ENCODE measurements at places on chromosomes 6 and 20. TPM values are rescaled to one million over a fixed set of nuclear protein-coding genes. Genes with fewer than 3 reads are reported as not detected.

DNA sequence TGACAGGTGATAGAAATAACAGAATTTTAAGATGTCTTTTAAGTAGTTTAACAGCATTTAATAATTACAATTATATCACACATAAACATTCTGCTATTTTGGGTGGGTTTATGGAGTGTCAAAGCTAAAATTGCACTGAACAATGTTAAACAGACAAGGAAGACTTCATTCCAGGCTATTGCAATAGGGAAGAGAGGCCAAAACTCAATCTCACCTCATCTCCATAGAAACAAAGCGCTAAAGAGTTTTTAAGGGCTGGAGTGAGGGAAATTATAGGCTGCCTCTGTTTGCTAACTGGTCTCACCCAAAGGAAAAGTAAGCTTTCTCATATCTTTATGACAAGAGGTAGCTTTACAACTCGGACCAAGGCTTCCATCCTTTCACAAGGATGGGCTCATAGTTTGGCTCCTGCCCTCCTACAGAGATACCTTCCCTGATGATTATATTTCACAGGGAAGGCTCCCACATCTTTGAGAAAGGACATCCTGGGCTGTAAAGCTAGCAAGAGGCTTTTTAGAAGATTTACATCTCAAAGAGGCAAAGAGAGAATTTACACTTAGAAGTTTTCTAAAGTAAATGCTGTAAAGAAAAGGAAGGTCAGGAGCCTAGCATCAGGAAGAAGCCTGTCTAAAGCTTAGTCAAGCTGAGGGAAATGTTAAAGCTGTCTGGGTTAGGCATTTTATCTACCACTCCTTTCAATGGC is 350.2 kb upstream of the IMPG1 start:
- DNase-seq: no peak

DNA sequence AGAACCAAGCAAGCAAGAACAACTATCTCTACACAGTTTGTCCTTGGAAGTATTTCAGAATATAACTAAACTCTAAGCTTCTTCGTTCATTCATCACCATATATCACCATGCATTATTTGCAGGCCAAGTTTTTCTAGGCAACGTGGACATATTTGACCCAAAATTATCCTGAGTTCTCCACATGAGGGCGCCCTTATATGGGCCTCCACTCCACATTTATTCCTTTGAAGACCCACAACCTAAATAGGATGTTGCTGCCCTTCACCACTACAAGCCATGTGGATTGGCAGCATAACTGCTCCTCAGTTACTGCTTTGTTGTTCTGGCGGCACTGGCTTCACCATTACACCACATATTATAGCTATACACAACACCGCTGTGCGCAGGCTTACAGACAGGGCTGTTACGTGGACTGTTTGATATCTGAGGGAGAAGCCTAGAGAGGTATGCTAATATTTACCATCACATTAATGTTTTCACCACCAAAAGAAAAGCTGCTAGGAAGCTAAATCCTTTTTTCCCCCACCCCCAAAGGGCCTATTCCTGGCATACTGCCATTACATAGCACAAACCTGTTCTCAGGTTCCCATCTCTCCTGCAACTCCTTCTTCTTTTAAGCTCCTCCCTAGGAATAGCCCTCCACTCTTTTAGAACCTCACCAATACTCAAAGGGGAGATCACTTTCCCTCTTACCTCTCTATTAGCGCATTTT is 411.7 kb downstream of the C6orf118 start:
- no peak for DNase-seq

DNA sequence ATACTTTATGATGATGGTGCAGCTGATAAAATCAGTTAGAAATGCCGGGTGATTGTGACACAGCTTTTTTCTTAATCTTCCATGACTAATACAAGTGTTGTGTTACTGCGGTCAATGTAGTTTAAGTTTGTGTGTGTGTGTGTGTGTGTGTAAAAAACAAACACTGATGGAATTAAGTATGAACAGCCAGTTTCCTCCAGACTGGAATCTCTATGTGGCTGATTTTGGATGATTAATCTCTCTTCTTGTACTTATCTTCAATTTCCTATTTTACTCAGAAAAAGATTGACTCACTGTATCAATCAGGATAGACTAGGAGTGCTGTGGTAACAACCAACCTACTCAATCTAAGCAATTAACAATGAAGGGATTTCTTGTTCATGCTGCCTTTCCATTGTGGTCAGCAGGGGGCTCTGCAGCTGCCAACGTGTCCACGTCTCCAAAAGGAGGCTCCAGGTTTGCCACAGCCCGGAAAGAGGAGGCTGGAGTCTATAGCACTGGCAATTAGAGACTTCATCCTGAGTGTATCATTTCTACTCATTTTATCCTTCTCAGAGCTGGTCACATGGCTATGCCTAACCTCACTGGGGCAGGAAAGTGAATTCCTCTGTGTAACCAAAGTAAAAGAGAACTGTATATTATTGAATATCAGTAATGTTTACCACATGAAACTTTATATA is 107.7 kb downstream of the CD109 start:
- no peak for DNase-seq

DNA sequence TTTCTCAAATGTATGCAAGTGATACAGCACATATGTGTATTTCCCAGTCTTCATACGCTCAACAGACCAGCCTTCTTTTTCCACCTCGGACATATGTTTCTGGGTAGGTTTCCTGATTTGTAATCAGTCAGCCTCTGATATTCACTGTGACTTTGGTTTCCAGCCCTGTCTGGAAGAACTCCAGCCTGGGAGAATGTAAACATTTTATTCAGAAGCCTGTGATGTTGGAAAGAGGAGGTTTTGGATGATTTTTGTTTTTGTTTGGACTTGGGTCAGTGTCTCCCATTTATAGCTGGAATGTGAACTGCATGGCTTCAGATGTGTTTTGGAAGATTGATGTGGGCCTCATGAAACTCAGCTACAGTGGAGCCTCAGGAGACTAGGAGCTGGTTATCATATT is 172.2 kb upstream of the CENPW start:
- no peak for DNase-seq

DNA sequence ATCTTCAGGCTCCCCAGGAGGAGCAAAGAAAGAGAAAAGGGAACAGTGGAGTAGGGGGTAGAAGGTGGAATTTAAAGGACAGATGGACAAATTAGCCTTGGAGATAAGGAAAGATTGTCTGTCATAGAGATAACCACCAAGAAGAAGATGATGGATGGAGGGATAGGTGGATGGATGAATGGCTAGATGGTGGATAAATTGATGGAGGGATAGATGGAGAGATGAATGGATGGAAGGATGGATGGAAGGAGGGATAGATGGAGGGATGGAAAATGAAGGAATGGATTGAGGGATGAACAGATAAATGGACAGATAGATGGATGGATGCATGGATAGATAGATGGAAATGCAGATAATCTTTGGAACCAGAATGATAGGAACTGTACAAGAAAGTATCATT is 102.8 kb downstream of the TNFAIP3 start:
- no peak for DNase-seq

- DNase-seq: no peak
Observed at GRCh38 chr6:81487489-81487888, 265.0 kb downstream of the TENT5A start.

- DNase-seq: no peak
Observed at GRCh38 chr20:11652128-11652527, 265.6 kb upstream of the BTBD3 start.

DNA sequence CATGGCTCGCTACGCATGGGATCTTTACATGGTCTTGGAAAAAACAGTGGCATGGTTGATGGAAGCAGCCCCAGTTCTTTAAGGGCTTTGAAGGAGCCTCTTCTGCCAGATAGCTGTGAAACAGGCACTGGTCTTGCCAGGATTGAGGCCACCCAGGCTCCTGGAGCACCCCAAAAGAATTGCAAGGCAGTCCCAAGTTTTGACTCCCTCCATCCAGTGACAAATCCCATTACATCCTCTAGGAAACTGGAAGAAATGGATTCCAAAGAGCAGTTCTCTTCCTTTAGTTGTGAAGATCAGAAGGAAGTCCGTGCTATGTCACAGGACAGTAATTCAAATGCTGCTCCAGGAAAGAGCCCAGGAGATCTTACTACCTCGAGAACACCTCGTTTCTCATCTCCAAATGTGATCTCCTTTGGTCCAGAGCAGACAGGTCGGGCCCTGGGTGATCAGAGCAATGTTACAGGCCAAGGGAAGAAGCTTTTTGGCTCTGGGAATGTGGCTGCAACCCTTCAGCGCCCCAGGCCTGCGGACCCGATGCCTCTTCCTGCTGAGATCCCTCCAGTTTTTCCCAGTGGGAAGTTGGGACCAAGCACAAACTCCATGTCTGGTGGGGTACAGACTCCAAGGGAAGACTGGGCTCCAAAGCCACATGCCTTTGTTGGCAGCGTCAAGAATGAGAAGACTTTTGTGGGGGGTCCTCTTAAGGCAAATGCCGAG is 78.2 kb downstream of the ASXL1 start:
- DNase-seq: no peak

DNA sequence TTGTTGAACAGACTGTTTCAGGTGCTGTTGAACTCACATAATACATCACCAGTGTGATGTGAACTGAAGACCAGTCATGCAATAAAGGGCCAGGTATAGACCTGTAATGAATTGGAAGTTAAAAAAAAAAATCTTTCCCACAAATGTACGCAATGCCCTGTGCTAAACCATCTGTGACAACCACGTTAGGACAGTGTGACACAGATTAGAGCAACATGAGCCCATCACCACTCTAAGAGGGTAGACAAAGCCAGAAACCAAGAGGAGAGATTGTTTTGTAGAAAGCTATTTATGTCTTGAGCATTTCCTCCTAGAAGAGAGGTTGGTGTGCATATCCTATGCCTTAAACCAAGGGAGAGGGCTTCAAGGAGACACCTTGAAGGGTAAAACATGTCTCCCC is 77.0 kb upstream of the BEND6 start:
- DNase-seq: no peak

DNA sequence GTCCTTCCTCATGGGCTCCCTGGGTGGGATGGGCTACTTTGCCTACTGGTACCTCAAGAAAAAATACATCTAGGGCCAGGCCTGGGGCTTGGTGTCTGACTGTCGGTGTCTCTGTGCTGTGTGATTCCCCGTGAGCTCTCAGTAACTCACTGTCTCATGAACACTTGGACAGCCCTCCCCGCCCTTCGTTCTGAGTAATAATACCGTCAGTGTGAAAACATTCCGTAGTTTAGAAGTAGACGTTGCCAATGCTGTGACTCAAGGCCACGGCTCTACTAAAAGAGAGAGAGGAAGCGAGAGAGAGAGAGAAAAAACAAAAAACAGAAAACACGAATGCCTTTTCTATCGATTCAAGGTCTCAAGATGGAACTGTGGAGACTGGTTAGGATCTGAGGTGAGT is 31.8 kb downstream of the FITM2 start:
- DNase-seq: no peak

DNA sequence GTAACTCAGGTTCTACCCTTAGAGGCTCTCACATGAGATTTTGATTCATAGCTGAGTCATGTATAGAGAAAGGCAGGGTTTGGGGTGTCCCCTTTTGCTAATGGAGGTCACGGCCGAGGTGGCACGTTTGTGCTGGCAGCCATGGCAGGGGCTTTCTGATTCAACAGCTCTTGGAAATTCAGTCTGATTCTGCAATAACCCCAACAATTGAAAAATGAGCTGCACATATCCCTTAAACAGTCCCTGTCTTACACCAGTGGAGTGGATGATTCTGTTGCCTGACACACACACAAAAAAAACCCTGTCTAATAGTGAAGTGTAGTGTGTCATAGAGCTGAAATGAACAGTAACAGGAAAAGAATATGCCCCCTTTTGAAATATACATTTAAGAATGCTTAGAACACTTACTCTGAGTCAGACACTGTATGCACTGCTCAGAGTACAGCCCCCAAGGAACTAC is 40.4 kb upstream of the ARG1 start:
- peak; percentile 82 for DNase-seq

DNA sequence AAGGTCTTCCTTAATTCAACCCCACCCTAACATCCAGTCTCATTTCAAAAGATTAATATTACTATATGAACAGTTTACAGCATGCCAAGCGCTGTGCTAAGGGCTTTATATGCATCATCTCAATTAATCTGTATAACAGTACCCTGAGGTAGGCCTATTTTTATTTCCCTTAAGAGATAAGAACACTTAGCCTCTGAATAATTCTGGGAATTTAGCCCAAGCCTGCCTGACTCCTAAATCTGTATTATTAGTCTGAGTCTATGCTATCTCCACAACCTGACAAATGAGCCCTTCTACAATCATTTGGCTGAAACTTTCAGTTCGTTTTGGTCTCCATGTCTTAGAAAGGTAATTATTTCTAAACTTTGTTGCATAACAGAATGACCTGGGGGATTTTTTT is 77.7 kb upstream of the SAMD5 start:
- DNase-seq: no peak

GRCh38 chr6:163333701-163334663 is 80.5 kb upstream of the QKI start:
- no peak for DNase-seq

GRCh38 chr6:145212813-145213212 is 522.5 kb downstream of the EPM2A start:
- DNase-seq: no peak

DNA sequence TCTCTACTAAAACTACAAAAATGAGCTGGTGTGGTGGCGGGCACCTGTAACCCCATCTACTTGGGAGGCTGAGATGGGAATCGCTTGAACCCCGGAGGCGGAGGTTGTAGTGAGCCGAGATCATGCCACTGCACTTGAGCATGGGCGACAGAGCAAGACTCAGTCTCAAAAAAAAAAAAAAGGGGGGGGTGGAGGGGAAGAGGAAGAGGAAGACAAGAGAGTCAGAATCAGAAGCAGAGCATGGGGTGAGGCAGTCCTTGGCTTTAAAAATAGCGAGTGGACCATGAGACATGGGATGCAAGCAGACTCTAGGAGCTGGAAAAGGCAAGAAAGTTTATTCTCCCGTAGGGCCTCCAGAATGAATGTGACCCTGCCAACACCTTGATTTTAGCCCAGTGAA is 3.9 kb upstream of the SLC9A8 start:
- no peak for DNase-seq

The NCOA3 gene
- total RNA-seq: 72.0 TPM

The SIRPG gene
- 28.5 TPM for total RNA-seq

The TREML2 gene
- total RNA-seq: 7.5 TPM

The CD40 gene
- 4.0 TPM for total RNA-seq

The KIAA0408 gene
- total RNA-seq: 6.0 TPM

The RBBP9 gene
- 15.9 TPM for total RNA-seq

The VWA7 gene
- 2.1 TPM for total RNA-seq

The PLCB4 gene
- total RNA-seq: not detected

The TNFRSF6B gene
- not detected for total RNA-seq

The MRAP2 gene
- not detected for total RNA-seq

The XKR7 gene
- total RNA-seq: not detected

The ID4 gene
- total RNA-seq: not detected

The LAMP5 gene
- total RNA-seq: not detected

The NKX2-2 gene
- not detected for total RNA-seq

The GGTLC1 gene
- not detected for total RNA-seq

The TUBB2B gene
- 0.29 TPM for total RNA-seq

The ANKRD6 gene
- 3.1 TPM for total RNA-seq

The DEFB132 gene
- not detected for total RNA-seq

The MGME1 gene
- total RNA-seq: 31.0 TPM

The ZSCAN31 gene
- 1.6 TPM for total RNA-seq

The HDGFL1 gene
- not detected for total RNA-seq

The ARMH2 gene
- total RNA-seq: not detected
